HuH-7.5 (cell line): ENCODE measurements at places on chromosomes 13 and 19.

- DNase-seq: no peak
These were observed 8.4 kb downstream of the LSM14A start for GRCh38 chr19:34180709-34181108.

DNA sequence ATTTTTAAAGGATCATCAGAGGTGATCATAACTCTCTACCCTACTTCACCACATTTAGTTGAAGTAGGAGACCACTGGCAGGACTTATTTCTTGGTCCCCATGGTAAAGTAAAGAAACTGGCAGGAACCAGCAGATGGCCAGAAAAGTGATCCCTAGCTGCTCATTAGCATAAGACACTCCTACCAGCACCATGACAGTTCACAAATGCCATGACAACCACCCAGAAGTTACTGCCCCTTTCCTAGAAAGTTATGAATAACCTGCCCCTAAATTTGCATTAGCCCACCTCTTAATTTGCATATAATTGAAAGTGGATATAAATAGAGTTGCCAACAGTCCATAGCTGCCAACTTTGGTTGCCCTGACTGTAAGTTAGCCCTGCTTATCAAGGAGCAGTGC is 18.4 kb upstream of the RUBCNL start:
- DNase-seq: no peak

DNA sequence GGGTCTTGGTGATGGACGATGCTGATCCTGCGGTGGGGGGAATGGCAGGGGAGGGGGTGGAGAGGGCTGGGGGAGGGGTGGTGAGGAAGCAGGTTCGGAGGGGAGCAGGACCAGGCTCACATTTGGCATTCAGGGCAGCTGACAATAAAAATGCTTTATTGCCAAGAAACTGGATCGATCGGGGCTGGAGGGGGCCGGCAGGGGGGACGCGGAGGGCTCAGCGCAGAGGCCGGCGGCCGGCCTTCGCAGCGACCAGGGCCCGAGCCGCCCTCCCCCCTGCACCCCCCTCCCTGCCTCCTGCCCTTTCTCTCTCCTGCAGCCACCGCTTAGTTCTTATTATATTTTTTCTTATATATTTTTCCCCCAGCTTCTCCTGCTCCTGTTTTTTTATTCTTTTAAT is 18.1 kb upstream of the POU2F2 start:
- no peak for DNase-seq

DNA sequence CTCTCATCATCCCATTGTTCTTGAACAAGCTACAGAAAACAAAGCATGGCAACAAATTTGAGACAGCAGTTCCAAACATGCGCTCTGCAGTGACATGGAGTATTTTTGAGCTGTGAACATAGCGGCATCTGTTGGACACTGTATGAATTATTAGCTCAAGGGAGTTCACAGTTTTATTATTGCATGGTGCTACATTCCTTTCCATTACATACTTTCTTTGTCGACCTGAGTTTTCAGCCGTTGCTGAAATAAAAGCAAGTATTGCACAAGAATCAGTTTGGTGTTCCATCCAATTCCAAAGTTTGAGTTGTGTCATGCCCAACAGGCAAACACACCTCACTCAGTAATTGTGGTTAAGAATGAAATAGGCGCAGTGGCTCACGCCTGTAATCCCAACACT is 30.1 kb upstream of the METTL21C start:
- DNase-seq: peak; percentile 10

GRCh38 chr13:33004511-33004910 is 11.7 kb upstream of the KL start:
- no peak for DNase-seq

- DNase-seq: no peak
These were observed 47.5 kb upstream of the LSM14A start for GRCh38 chr19:34124828-34125227.

DNA sequence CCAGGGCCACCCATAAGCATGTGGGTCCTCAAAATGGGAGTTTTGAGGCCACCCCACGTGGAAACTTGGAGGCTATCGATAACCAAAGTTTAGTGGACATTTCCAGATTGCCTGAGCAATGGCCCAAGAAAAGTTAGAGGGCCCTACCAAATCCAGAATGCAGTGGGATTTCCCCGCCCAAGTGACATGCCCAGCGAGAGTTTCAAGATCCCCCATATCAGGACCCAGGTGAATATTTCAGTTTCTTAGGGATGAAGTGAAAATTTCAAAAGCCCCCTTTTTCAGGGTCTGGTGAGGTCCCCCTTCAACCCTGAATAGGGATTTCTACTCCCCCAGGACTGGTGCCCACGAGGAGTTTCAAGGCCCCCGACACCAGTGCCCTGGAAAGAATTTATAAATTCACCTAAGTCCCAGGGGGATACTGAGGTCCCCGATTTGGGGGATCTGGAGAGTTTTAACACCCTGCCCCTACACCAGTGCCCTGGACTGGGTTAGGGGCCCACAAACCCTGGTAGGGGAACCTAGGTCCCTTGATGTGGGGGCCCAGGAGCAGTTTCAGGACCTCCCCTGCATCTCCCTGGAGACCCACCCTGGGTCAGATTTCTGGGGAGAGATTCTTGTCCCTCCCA is 695 bp downstream of the BST2 start:
- DNase-seq: no peak

DNA sequence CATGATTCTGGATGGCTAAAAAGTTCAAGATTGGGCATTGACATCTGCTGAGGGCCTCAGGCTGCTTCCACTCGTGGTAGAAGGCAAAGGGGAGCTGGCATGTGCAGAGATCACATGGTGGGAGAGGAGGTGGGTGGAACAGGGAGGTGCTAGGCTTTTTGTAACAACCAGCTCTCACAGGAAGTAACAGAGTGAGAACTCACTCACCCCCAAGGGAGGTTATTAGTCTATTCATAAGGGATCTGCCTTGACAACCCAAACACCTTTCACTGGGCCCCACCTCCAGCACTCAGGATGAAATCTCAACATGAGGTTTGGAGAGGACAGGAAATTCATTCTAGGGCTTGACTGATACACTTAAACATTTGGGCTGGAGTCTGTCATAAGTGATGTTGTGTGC is 197.7 kb upstream of the RNF113B start:
- no peak for DNase-seq
